ENCODE measurements at places on chromosomes 3 and 15. TPM values are rescaled to one million over a fixed set of nuclear protein-coding genes. Genes with fewer than 3 reads are reported as not detected.

GNL3 gene
- total RNA-seq: 99.9 TPM

SNX33 gene
- 19.5 TPM for total RNA-seq

LSG1 gene
- 35.3 TPM for total RNA-seq

CFAP44 gene
- total RNA-seq: 1.5 TPM

PTPRG gene
- total RNA-seq: 64.5 TPM

CD86 gene
- total RNA-seq: not detected

SLC9C1 gene
- total RNA-seq: not detected

STRA6 gene
- 0.17 TPM for total RNA-seq

DPPA4 gene
- 0.26 TPM for total RNA-seq

All from fibroblast of lung (primary cell).